Spinal cord (tissue), 10 donors: ENCODE measurements at places on chromosomes 7 and 10. TPM values are rescaled to one million over a fixed set of nuclear protein-coding genes. Genes with fewer than 3 reads are reported as not detected.

Gene UPK3B
- total RNA-seq: 0.89 TPM

Gene CYP2C9
- not detected for total RNA-seq

Gene ZNF365
- 27.2 TPM for total RNA-seq

Gene PKD2L1
- 0.33 TPM for total RNA-seq

Gene WNT2
- 0.79 TPM for total RNA-seq

Gene SORCS3
- total RNA-seq: 15.7 TPM

Gene SLC35B4
- 30.1 TPM for total RNA-seq

Gene NEUROD6
- total RNA-seq: 8.0 TPM

Gene PRKAR2B
- 69.3 TPM for total RNA-seq

Gene PILRA
- total RNA-seq: 4.3 TPM

GRCh38 chr7:130270947-130271800 lies 4.5 kb downstream of the CPA2 start:
- H3K4me3 ChIP-seq: no peak overlapping the region
- peaks cover 25% of the 10 kb centered on the region for H3K4me1 ChIP-seq
- H3K36me3 ChIP-seq: no peaks in the 10 kb centered on the region

- H3K36me3 ChIP-seq: peaks cover 47% of the 10 kb centered on the region
- peaks cover 12% of the 10 kb centered on the region for H3K4me1 ChIP-seq
- H3K27ac ChIP-seq: no peak overlapping the region
- no peak for DNase-seq
- H3K27me3 ChIP-seq: no peaks in the 10 kb centered on the region
Measured at GRCh38 chr10:70567603-70568002, 34.9 kb downstream of the PRF1 start.

- no peaks in the 10 kb centered on the region for H3K27me3 ChIP-seq
- no peak for DNase-seq
- no peak overlapping the region for H3K4me3 ChIP-seq
- H3K4me1 ChIP-seq: no peaks in the 10 kb centered on the region
- no peak overlapping the region for H3K27ac ChIP-seq
Measured at GRCh38 chr7:126718419-126718818, 534.3 kb downstream of the GRM8 start.

DNA sequence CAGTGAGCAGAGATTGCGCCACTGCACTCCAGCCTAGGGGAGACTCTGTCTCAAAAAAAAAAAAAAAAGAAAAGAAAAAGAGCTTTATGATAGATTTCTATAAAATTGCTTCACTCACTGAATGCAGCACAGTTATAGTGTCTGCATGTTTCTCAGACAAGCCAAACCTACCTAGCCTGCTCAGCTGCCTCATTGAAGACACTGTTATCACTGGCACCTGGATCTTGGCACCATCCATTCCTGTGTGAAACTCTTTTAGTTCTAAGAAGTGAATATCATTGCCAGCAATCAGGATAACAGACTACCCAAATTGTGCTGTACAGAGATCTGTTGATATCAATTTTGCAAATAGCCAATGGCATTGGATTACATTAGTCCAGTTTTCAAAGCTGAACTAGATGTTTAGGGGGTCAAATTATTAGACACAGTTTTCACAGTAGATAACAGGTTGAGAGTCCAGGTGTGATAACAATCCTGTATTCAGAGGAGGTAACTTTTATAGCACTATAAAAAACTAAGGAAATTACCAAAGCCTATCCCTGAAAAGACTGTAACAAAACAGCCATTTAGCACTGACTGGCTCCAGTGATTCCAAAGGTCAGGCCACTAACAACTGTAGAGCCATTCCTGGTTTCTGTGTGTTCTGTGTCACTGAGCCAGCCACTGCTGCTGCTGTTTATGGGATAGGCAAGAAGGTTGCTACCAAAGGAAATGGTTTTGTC lies 17.1 kb downstream of the PDSS1 start:
- DNase-seq: no peak
- no peaks in the 10 kb centered on the region for H3K27me3 ChIP-seq
- no peaks in the 10 kb centered on the region for H3K4me1 ChIP-seq
- H3K27ac ChIP-seq: no peak overlapping the region
- H3K4me3 ChIP-seq: no peak overlapping the region

DNA sequence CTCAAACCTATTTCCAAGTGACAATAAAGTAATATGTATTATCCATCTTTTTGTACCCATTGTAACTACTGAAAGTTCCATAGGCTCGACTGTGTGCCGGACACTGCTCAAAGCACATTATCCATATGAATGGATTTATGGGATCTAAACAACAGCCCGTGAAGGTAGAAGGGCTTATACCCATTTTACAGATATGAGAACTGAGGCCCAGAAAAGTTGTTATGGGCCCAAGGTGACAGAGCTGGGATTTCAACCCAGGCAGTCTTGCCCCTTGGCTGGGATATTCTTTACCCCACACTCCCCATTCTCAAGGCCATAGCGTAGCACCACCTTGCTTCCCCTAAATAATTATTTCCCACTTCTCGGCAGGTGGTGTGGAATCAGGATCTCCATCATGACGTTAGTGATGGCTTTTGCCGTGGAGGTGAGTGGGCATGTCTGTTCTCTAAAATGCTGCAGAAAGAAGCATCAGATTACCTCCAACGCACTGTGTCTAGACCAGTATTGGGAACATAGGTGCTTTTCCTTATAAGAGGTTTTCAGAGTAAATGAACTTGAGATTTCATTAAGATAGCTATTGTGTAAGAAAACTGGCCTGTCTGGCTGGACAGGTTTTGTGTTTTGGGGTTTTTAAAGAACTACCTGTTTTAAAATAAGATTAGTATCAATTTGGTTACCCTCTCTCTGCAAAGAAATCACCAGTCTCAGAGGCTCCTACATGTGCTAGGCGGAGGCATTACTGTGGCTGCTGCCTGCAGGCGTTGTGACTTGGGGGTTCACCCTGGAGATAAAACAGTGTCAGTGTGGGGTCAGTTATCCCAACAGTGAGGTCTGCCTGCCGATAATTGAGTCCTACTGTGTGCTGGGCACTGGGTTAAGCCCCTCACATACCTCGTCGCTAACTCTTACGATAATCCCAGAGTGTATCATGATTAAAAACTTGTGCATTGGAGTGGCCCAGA lies 85.1 kb upstream of the SDK1 start:
- H3K4me3 ChIP-seq: no peak overlapping the region
- H3K4me1 ChIP-seq: no peaks in the 10 kb centered on the region
- H3K36me3 ChIP-seq: no peaks in the 10 kb centered on the region
- no peak for DNase-seq
- H3K27ac ChIP-seq: no peak overlapping the region

GRCh38 chr7:98784216-98784785 lies 85.5 kb downstream of the TMEM130 start:
- no peaks in the 10 kb centered on the region for H3K36me3 ChIP-seq
- no peak for DNase-seq
- H3K4me1 ChIP-seq: peaks cover 7% of the 10 kb centered on the region

GRCh38 chr10:20256969-20257368 lies 440.7 kb downstream of the PLXDC2 start:
- no peak overlapping the region for H3K27ac ChIP-seq
- no peak overlapping the region for H3K4me3 ChIP-seq
- H3K36me3 ChIP-seq: no peaks in the 10 kb centered on the region
- H3K4me1 ChIP-seq: no peaks in the 10 kb centered on the region
- no peaks in the 10 kb centered on the region for H3K27me3 ChIP-seq
- DNase-seq: no peak

DNA sequence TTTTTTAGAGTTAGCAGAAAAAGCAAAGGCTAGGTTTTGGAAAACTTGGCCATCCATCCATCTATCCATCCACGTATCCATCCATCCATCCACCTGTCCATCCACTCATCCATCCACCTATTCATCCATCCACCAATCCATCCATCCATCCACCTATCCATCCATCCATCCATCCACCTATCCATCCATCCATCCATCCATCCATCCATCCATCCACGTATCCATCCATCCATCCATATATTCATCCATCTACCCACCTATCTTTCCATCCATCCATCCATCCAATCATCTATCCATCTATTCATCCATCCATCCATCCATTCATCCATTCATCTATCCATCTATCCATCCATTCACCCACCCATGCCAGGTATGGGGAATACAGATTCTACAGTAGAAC lies 81.7 kb upstream of the MPP7 start:
- no peak overlapping the region for H3K27ac ChIP-seq
- DNase-seq: no peak
- no peaks in the 10 kb centered on the region for H3K36me3 ChIP-seq
- H3K4me3 ChIP-seq: no peak overlapping the region

- no peak overlapping the region for H3K4me3 ChIP-seq
- DNase-seq: no peak
- H3K27ac ChIP-seq: no peak overlapping the region
- no peaks in the 10 kb centered on the region for H3K27me3 ChIP-seq
- no peaks in the 10 kb centered on the region for H3K4me1 ChIP-seq
Measured at GRCh38 chr7:111920329-111920728, 285.9 kb downstream of the DOCK4 start.

- H3K27me3 ChIP-seq: no peaks in the 10 kb centered on the region
- no peak overlapping the region for H3K4me3 ChIP-seq
- H3K27ac ChIP-seq: no peak overlapping the region
- DNase-seq: no peak
- H3K4me1 ChIP-seq: peaks cover 4% of the 10 kb centered on the region
Measured at GRCh38 chr10:6123532-6123931, 34.7 kb downstream of the RBM17 start.

- no peaks in the 10 kb centered on the region for H3K27me3 ChIP-seq
- no peak for DNase-seq
- H3K36me3 ChIP-seq: no peaks in the 10 kb centered on the region
- no peak overlapping the region for H3K27ac ChIP-seq
- H3K4me3 ChIP-seq: no peak overlapping the region
- H3K4me1 ChIP-seq: no peaks in the 10 kb centered on the region
Measured at GRCh38 chr7:156074084-156074483, 261.8 kb upstream of the SHH start.

DNA sequence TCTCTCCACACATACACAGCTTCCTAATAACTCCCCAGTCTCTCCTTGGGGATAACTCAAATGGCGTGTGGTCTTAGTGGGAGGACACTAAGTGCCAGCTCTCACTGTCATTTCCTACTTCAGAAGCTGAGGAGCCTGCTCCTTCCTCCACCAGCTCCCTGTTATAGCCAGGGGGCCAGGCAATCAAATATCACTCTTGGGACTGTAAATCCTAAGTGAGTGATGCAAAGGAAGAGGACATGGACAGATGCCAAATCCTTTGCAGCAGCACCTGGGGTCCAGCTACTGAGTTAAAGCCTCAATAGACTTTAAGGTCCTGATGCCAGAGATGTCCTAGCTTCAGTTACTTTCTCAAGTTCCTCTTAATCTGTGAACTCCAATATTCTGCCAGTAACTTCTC lies 34.1 kb downstream of the SEM1 start:
- no peak for DNase-seq
- no peaks in the 10 kb centered on the region for H3K4me1 ChIP-seq
- H3K27me3 ChIP-seq: no peaks in the 10 kb centered on the region
- no peaks in the 10 kb centered on the region for H3K36me3 ChIP-seq
- no peak overlapping the region for H3K4me3 ChIP-seq

DNA sequence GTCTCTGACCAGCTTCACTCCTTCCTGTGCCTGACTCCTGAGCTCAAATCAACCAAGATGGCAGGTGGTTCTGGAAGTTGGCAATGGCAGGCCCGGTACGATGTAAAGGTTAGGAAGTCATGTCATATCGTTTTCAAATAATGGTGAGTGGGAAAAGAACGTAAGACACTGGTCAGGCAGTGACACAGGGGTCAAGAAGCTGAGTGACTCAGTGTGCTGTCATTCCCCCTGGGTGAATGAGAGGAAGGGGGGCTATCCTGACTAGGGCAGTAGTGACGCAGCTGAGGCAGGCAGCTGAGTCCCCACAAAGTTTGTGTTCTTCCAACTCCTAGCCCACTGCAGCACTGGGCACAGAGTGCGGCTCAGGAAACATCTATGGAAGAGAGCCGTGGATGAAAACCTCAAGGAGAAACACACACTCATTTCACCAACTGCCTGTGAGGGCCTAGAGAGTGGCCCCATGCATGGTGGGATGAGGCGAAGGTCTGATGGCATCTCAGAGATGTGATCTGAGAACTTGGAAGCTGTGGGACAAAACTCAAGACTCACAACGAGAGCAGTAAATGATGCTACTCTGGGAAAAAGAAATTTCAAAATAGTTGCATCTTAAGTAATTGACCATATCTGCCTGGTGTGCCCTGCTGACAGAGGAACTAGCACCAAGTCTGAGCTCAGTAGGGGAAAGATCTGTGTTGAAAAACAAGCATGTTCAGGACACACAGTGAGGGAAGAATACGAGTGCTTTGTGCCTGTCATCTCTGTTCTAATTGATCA lies 23.2 kb downstream of the CREB3L2 start:
- no peak overlapping the region for H3K4me3 ChIP-seq
- DNase-seq: no peak
- H3K27me3 ChIP-seq: no peaks in the 10 kb centered on the region
- no peaks in the 10 kb centered on the region for H3K36me3 ChIP-seq

GRCh38 chr10:20132816-20133215 lies 316.6 kb downstream of the PLXDC2 start:
- no peaks in the 10 kb centered on the region for H3K27me3 ChIP-seq
- no peak overlapping the region for H3K27ac ChIP-seq
- no peak overlapping the region for H3K4me3 ChIP-seq
- H3K36me3 ChIP-seq: no peaks in the 10 kb centered on the region

- H3K27ac ChIP-seq: no peak overlapping the region
- H3K4me1 ChIP-seq: no peaks in the 10 kb centered on the region
- DNase-seq: no peak
- no peaks in the 10 kb centered on the region for H3K27me3 ChIP-seq
- no peak overlapping the region for H3K4me3 ChIP-seq
Measured at GRCh38 chr7:49396229-49396628, 377.2 kb upstream of the VWC2 start.

DNA sequence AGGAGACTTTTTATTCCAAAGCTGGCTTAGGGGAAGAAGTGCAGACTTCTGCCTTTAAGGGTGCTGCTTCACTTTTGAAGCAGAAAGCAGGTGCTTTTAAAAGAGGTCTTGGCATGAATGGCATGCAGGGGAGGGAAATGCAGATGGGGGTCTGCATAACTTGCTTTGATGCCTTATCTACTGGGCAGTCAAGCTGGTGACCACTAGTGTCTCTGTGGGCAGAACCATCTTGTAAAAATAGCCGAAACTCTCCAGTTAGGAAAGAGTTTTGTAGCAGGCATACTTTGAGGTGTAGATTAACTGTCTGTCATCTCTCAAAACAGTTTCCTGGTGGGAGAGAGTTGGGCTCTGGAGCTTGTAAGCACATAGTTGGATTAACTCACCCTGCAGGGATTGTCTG lies 9.9 kb upstream of the CTNNA3 start:
- no peak overlapping the region for H3K27ac ChIP-seq
- H3K4me1 ChIP-seq: no peaks in the 10 kb centered on the region
- no peaks in the 10 kb centered on the region for H3K27me3 ChIP-seq
- no peaks in the 10 kb centered on the region for H3K36me3 ChIP-seq

- DNase-seq: no peak
- no peak overlapping the region for H3K27ac ChIP-seq
- no peaks in the 10 kb centered on the region for H3K27me3 ChIP-seq
Measured at GRCh38 chr7:9600974-9601373, 1167.6 kb downstream of the NXPH1 start.

DNA sequence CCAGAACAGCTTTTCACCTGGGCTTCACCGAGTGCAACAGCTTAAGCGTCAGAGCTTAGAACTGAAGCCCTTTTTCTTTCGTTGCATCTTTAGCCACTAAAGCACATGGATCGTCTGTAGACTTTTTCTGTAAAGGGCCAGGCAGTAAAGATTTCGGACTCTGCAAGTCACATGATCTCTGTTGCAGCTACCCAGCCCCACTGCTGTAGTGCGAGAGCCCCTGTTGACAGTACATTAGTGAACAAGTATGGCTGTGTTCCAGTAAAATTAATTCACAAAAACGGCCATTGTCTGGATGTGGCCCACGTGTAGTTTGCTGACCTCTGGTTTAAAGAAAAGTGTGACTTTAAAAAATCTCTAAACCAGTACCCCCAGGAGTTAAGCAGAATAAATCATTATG lies 39.4 kb downstream of the FBH1 start:
- H3K4me1 ChIP-seq: no peaks in the 10 kb centered on the region
- H3K27me3 ChIP-seq: no peaks in the 10 kb centered on the region
- H3K27ac ChIP-seq: no peak overlapping the region
- no peak overlapping the region for H3K4me3 ChIP-seq
- peaks cover 70% of the 10 kb centered on the region for H3K36me3 ChIP-seq
- no peak for DNase-seq
